Common myeloid progenitor, CD34-positive (primary cell): ENCODE measurements at places on chromosomes 16 and 17.
A peak's percentile ranks its signal among the peaks of the same experiment; 100 is the strongest.

GRCh38 chr16:19926449-19927390 lies 42.1 kb upstream of the GPRC5B start:
- H3K4me3 ChIP-seq, result no peak overlapping the region
- H3K27me3 ChIP-seq, result no peaks in the 10 kb centered on the region
- H3K4me1 ChIP-seq, result no peaks in the 10 kb centered on the region
- H3K27ac ChIP-seq, result no peak overlapping the region

DNA sequence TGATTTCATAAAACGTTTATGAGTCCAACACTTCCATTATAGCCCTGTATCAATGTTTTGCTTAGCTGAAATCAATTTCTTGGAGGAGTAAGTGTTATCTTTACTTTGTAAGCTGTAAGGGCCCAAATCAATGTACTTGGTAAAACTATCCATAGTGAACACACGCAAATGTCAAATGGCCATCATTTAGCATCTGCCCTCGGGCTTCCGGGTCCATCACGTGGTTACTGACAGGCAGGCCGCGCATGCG lies 687 bp upstream of the NARF start:
- peaks cover 24% of the 10 kb centered on the region for H3K4me1 ChIP-seq
- H3K36me3 ChIP-seq, result peaks cover 4% of the 10 kb centered on the region
- H3K27ac ChIP-seq, result peak overlapping the region; percentile 95
- DNase-seq, result no peak

GRCh38 chr17:8287651-8288335 lies 677 bp upstream of the RANGRF start:
- H3K4me3 ChIP-seq, result peak overlapping the region; percentile 90
- H3K27me3 ChIP-seq, result no peaks in the 10 kb centered on the region
- H3K4me1 ChIP-seq, result peaks cover 33% of the 10 kb centered on the region
- DNase-seq, result no peak
- no peaks in the 10 kb centered on the region for H3K36me3 ChIP-seq
- H3K27ac ChIP-seq, result peak overlapping the region; percentile 88

DNA sequence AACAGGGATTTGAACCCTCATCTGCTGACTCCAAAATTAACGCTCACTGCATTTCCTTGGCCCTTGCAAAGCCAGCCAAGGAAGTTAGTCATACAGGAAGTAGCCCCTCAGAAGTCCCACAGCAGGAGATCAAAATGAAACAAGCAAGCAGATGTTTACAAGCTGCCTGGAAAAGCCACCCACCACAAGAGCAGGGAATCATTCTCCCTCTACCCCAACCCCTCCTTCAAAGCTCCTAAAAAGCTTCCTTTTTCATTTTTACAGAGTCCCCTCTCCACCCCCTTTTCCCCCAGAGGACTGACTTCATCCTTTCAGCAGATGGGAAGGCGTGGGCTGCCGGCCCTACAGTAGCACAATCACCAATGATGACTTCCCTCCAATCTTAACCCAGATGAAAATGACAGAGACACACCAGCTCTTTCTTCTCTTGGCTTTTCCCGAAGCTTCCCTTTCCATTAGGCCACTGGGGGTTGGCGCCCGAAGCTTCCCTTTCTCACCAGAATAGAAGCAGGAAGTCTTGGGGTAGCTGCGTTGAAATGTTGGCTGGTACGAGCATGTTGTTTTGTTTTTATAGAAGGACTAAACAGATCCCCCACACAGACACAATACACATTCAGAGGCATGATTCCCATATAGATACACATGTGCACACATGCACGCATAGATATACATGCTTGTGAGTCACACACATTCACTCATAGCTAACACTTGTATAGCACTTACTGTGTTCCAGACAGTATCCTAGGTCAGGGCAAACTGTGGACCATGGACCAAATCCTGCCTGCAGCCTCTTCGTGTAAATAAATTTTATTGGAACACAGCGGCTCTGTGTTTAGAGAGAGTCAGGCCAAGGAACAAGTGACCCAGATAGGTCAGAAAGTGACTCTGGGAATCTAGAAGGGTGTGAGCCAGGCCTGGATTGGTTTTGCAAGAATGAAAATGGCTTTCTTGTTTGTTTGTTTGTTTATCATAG lies 17.4 kb downstream of the ITPRIPL2 start:
- H3K27me3 ChIP-seq, result no peaks in the 10 kb centered on the region
- H3K4me3 ChIP-seq, result peak overlapping the region; percentile 36
- peaks cover 17% of the 10 kb centered on the region for H3K4me1 ChIP-seq

DNA sequence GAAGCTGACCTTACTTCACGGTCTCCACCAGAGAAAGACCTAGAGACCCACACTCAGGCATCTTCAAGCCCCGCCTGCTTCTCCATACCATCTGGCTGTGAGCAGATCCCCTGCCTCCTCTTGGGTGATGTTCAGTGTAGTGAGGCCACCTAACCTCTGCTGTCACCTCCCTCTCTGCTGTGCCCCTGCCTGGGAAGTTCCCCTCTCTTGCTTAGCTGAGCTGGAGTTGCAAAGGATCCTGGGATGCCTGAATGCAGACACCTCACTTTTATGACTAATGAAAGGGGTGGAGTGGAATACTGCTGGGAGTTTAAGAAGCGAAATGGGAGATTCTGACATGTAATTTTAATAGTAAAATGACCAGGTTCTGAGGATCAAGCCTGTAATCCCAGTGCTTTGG lies 5.8 kb downstream of the IRX3 start:
- no peak overlapping the region for H3K4me3 ChIP-seq
- no peak overlapping the region for H3K27ac ChIP-seq
- DNase-seq, result no peak
- peaks cover 26% of the 10 kb centered on the region for H3K4me1 ChIP-seq
- H3K27me3 ChIP-seq, result peaks cover 23% of the 10 kb centered on the region

- H3K4me1 ChIP-seq, result peaks cover 14% of the 10 kb centered on the region
- H3K36me3 ChIP-seq, result no peaks in the 10 kb centered on the region
- H3K4me3 ChIP-seq, result peak overlapping the region; percentile 93
- H3K27ac ChIP-seq, result peak overlapping the region; percentile 46
- no peak for DNase-seq
Measured at GRCh38 chr17:68102318-68102758, 66.8 kb downstream of the KPNA2 start.

- H3K4me3 ChIP-seq, result no peak overlapping the region
- no peaks in the 10 kb centered on the region for H3K36me3 ChIP-seq
- peaks cover 2% of the 10 kb centered on the region for H3K27me3 ChIP-seq
Measured at GRCh38 chr16:54586474-54587175, 300.0 kb upstream of the IRX3 start.

- no peaks in the 10 kb centered on the region for H3K36me3 ChIP-seq
- H3K27me3 ChIP-seq, result no peaks in the 10 kb centered on the region
- peak; percentile 42 for DNase-seq
- no peak overlapping the region for H3K4me3 ChIP-seq
Measured at GRCh38 chr16:49556606-49557446, 183.2 kb downstream of the C16orf78 start.

- peak; percentile 84 for DNase-seq
- peaks cover 27% of the 10 kb centered on the region for H3K4me1 ChIP-seq
- peak overlapping the region; percentile 9 for H3K4me3 ChIP-seq
Measured at GRCh38 chr16:75024594-75024993, 25.8 kb downstream of the ZNRF1 start.
